ENCODE measurements at places on chromosomes 6 and 20.

DNA sequence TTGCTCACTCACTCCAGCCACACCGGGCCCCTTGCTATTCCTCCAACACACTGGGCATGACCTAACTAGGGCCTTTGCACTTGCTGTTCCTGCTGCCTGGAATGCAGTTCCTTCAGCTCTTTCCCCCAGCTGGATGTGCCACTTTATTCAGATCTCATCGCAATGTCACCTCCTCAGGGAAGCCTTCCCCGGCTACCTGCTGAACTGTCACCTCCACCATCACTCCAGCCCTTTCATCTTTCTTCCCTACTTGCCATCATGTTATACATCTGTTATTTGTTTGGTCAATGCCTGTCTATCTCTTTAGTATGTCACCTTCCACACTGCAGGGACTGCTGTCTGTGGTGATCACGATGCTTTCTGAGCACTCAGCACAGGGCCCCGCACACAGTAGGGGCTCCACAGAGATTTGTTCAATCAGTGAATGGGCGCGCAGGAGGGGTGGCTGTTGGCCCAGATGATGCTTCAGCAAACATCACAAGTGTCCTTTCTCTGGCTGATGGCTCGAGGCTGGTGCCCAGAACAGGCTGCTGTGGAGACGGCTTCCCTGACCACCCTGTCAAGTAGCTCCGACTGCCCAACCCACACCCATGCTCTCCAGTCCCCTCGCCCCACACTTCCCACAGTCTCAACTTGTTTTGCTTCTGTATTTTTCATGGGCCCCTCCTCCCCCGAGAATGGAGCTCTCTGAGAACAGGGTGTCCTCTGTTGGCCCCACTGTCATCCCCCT lies 31.8 kb downstream of the CEBPB start:
- DNase-seq: no peak

GRCh38 chr6:144467172-144467762 lies 182.1 kb downstream of the UTRN start:
- DNase-seq: no peak

DNA sequence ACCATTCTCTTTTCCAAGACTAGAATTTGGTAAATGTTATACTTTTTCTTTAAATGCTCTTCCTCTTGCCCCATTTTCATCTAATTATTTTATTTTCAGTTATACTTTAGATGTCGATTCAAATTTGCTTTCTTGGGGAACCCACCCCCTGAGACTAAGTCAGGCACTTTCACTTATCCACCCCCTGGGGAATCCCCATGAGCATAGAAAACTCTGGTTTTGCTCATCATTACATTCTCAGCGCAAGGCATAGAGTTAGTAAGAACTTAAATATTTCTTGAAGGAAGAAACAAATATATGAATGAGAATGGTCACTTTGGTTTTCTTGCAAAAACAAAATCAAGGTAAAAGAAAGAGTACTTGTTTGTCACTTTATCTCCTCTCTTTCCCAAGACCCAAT lies 25.1 kb upstream of the HSF2 start:
- DNase-seq: no peak

DNA sequence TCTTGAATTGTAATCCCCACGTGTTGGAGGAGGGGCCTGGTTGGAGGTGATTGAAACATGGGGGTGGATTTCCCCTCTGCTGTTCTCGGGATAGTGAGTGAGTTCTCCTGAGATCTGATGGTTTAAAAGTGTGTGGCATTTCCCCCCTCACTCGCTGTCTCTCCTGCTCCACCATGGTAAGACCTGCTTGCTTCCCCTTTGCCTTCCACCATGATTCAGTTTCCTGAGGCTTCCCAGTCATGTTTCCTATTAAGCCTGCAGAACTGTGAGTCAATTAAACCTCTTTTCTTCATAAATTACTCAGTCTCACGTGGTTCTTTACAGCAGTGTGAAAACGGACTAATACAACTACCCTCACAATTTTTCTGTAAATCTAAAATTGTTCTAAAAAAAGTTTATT lies 26.8 kb upstream of the FAM184A start:
- no peak for DNase-seq

- DNase-seq: no peak
These were observed 15.7 kb downstream of the NFYA start for GRCh38 chr6:41088451-41088850.

DNA sequence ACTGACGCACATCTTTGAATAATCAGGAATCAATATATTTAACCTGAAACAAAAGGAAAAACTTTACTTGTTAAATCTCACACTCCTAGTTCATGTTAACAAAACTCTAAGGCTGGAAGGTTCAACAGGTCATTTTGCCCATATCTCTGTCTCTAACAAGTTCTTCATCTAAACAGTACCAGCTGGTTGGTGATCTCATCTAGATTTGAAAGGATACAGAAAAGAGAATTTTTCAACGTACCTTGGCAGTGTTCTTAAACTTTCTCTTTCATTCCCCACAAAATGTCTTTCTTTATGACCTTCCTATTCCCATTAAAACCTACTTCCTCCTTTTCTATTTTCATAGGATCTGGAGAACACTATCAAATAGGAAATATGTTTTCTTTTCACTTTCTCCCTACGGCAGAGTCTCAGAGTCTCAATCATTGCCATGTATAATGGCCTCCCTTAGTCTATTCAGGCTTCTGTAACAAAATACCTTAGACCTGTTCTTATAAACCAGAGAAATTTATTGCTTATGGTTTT lies 111.3 kb downstream of the TBX18 start:
- no peak for DNase-seq

GRCh38 chr20:50276119-50277063 lies 85.8 kb downstream of the CEBPB start:
- DNase-seq: no peak

- DNase-seq: no peak
These were observed 121.3 kb downstream of the TRMT11 start for GRCh38 chr6:126107475-126108166.

DNA sequence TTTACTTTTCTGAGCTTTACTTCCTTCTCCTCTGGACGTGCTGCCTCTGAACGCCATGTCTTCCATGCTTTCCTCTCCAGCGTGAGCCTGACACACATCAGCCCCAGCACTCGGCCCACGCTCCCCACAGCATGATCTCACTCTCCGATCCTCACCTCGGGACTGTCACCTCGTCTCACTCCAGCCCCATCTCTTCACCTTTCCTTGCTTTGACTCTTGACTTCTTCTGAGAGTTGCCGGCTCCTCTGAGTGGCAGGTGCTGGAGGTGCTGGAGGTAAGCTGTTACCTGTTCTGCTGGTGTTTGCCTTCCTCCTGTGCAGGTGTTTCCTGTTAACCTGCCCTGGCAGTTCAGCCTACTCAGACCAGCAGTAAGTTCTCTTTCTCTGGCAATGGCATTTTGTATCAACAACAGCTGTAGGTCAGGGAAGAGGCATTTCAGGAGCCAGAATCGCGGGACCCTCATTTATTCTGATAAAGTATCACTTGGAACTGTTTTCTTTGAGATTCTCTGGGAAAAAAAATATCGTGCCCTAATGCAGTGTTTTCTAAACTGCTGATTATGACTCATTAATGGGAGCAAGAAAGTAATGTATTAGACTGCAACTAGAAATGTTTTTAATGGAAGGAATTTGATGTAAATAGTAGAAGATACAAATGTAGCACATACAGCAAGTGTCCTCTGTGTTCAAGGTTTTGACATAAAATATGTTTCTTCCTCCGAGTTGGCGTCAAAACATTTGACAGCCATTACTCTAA lies 106.5 kb downstream of the ARID1B start:
- DNase-seq: no peak

GRCh38 chr20:37920270-37920669 lies 17.3 kb downstream of the VSTM2L start:
- no peak for DNase-seq

Measured in SJSA1 (cell line).